Kasumi-1 (cell line): ENCODE measurements at places on chromosomes 5 and 9.
A peak's percentile ranks its signal among the peaks of the same experiment; 100 is the strongest.

DNA sequence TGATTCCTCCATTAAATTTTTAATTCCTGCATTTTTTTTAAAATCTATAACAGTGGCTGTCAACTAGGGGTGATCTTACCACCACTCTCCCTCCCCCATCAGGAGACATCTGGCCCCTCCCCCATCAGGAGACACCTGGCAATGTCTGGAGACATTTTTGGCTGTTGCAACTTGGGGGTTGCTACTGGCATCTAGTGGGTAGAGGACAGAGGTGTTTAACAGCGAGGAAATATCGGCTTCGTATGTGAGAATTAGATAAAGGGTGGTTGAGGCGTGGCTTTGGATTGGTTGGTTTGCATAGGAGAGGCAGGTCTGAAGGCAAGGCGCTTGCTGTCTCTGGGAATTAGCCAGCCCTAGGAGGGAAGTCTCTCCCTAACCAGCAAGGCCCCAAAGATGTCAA lies 10.5 kb downstream of the CDHR2 start:
- no peak for DNase-seq

- DNase-seq: no peak
Observed at GRCh38 chr5:131394128-131394527, 130.3 kb downstream of the CDC42SE2 start.

GRCh38 chr5:1771149-1772065 lies 28.2 kb downstream of the MRPL36 start:
- no peak for DNase-seq

DNA sequence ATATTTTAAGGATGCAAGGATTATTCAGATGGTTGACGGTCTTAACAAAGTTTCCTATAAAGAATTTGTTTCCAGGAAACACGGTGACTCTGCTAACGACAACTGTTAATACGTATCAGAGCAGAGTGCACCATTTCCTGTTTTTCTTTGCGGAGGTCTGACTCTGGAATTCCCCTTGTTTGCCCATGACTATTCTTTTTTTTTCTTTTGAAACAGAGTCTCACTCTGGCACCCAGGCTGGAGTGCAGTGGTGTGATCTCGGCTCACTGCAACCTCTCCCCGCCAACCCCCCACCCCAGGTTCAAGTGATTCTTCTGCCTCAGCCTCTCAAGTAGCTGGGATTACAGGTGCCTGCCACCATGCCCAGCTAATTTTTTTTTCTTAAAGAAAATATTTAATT lies 115.9 kb downstream of the CDC42SE2 start:
- peak; percentile 36 for DNase-seq

DNA sequence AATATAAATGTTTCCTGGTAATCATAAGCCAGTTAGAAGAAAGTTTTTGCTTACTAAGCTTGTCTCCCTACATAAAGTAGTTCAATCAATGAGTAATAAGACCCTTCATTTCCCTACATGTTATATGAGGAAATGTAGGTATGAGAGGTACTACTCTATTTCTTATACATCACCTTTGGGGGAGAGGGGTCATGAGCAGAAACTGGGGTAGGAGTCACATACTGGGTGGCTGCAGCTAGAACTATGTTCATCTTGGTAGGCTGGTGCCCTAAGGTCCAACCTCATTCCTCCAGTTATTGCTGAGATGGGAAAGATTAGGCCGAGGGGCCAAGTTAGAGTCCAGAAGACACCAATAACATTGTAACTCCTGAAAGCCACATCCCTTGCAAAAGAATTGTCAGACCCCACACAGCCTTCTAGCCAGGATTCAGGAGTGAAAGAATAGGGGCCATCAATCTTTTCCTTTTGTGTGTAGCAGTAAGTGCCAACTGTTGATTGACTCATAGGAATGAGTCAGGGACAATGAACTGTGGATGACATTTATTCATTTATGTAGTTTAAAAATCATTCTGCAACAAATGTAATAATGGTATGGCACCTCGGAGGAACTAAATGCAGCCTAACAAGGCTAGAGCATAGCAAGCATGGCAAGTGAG lies 21.6 kb upstream of the SREK1 start:
- no peak for DNase-seq

DNA sequence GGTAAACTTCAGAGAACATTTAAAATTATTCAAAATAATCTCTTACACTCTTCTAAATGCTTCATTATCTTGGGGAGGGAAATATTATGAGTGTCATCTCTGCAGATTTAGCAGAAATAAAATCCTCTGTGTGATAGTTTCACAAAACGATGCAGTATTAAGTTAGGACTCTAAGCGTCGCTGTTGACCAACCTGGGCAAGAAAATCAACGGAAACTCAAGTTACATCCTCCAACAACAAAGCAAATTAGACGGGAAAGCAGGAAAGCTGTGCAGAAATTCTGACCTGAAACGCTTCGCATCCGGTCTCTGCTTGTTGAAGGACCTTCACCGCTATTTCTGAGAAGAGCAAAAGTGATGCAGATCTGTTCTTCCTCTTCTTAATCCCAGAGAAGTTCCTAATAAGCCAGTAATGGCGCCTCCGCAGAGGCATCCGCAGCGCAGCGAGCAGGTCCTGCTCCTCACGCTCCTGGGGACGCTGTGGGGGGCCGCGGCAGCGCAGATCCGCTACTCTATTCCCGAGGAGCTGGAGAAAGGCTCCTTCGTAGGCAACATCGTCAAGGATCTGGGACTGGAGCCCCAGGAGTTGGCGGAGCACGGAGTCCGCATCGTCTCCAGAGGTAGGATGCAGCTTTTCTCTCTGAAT lies at the start of gene PCDHGA6:
TSS of gene PCDHGA6 (plus strand) at position 219 of the 645 bp plus-strand sequence. CDS start at position 412, 193 bp downstream.
- DNase-seq: no peak

- no peak for DNase-seq
Observed at GRCh38 chr5:149282966-149283332, 11.3 kb downstream of the AFAP1L1 start.

- no peak for DNase-seq
Observed at GRCh38 chr5:67795781-67796477, 419.6 kb upstream of the PIK3R1 start.

DNA sequence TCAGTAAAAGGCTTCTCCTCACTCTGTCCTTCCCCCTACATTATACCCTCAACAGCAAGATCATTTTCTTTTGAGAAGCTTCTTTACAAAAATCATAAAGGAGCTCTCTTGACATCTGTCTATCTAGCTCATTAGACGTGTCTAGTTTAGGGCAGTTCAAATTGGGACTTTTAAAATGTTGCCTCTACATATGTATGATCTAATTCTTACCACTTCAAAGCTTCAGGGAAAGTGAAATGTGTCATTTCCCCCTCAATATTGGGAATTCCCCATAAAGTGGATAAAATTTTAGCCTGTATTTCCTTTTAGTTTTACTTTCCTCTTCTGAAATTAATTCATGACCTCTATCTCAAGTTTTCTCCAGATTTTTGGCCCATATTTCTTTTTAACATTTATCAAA lies 323.7 kb downstream of the ARRDC3 start:
- DNase-seq: no peak

- no peak for DNase-seq
Observed at GRCh38 chr5:131973089-131973712, 27.7 kb upstream of the MEIKIN start.

DNA sequence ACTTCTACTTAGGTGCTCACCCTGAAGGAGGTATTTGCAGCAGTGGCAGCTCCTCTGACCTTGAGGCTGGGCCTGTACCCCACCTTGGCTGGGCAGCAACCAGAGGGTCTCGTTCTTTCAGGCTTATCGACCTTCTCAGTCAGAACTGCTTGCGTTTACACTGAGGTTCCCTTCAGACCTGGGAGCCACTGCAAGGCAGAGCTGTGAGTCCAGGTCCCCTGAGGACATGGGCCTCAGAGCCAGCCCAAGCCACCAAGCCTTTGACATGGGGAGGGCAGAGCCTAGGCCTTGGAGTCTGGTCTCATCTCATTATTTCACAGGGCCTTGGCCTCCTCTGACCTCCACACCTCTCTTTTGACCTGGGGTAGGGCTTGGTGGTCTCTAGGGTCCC lies 13.7 kb downstream of the ACSL6 start:
- DNase-seq: no peak

- DNase-seq: no peak
Observed at GRCh38 chr5:66012271-66012670, 85.9 kb downstream of the ERBIN start.

- no peak for DNase-seq
Observed at GRCh38 chr9:123657941-123658340, 272.0 kb downstream of the DENND1A start.

GRCh38 chr5:9624196-9624947 lies 5.8 kb downstream of the TAS2R1 start:
- DNase-seq: no peak

DNA sequence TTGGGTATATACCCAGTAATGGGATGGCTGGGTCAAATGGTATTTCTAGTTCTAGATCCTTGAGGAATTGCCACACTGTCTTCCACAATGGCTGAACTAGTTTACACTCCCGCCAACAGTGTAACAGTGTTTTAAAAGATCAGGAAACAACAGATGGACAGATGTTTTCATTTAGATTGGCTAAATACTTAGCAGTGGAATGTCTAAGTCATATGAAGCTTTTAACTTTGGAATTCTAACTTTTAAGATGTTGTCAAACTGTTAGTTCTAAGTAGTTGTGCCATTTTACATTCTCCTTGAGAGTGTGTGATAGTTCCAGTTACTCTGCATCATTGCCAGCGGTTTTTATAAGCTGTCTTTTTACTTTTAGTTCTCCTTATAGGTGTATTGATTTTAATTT lies 688.8 kb downstream of the SEMA5A start:
- DNase-seq: no peak

GRCh38 chr9:80707120-80707519 lies 982.2 kb downstream of the TLE1 start:
- no peak for DNase-seq

GRCh38 chr9:136107155-136107952 lies 11.3 kb downstream of the TMEM250 start:
- DNase-seq: peak; percentile 51

DNA sequence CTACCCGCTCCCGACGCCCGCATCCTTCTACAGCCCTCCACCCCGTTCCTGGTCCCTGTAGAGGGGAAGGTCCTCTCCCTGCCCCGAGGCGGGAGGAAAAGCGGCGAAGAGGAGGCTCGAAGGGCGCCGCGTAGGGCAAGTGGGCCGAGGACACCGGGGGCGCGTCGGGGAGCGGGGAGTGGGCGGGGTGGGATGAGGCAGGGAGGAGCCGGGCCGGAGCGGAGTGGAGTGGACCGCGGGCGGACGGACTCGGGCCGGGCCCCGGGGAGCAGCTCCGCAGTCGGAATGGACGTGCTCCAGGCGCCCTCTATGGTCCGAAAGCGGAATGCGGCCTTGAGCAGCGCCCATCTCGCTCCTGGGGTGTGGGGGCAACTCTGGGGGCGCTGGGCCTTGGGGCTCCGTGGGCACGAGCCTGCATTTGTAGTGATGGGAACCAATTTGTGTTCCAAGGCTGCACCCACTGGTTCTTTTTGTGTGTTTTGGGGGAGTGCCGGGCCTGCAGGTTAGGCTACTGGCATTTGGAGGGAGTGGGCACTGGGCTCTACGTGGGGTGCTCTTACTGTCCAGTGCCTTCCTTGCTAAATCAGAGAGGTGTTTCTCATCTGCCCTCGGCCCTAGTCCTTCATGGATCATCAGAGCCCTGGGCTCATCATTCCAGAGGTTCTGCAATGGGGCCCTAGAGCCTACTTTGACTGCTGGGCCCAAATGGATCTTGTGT lies 7.3 kb downstream of the IRX1 start:
- no peak for DNase-seq
